ENCODE measurements at places on chromosomes 16 and 17.

DNA sequence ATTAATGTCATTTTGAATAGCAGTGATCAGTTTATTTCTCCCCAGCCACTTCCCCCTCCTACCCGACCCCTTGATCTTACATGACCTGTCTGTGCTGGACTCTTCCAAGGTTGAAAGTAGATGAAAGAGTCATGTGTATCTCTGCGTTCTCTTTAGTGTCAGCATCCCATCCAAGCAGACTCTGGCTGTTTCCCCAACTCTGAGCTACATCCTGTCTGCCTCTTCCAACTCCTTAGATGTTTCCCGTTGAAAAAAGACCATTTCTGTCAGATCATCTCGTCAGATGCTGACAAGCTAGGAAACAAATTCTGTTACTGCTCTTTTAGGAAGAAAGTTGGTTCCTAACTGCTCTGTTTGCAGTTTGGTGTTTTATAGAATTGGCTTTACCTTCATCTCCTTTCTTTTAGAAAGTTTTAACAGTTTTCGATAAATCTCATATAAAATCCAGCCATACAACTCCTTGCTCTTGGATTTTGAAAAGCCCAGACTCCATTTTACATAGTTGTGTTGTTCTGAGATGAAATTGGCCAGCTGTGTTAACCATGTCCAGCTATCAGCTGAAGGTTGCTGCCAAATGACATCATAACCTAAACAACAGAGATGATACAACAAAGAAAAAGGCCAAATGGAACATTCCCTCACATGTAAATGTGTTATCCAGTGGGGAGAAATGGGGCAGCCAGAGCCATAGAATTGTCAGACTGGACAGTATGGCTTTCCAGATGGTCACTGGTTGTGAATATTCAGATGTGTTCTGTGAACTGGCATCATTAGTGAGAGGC lies 43.5 kb downstream of the CYB561 start:
- DNase-seq, result peak; percentile 96
- peaks cover 36% of the 10 kb centered on the region for H3K36me3 ChIP-seq
- peaks cover 32% of the 10 kb centered on the region for H3K4me1 ChIP-seq
- peak overlapping the region; percentile 78 for H3K27ac ChIP-seq
- H3K4me3 ChIP-seq, result no peak overlapping the region
- no peaks in the 10 kb centered on the region for H3K27me3 ChIP-seq

DNA sequence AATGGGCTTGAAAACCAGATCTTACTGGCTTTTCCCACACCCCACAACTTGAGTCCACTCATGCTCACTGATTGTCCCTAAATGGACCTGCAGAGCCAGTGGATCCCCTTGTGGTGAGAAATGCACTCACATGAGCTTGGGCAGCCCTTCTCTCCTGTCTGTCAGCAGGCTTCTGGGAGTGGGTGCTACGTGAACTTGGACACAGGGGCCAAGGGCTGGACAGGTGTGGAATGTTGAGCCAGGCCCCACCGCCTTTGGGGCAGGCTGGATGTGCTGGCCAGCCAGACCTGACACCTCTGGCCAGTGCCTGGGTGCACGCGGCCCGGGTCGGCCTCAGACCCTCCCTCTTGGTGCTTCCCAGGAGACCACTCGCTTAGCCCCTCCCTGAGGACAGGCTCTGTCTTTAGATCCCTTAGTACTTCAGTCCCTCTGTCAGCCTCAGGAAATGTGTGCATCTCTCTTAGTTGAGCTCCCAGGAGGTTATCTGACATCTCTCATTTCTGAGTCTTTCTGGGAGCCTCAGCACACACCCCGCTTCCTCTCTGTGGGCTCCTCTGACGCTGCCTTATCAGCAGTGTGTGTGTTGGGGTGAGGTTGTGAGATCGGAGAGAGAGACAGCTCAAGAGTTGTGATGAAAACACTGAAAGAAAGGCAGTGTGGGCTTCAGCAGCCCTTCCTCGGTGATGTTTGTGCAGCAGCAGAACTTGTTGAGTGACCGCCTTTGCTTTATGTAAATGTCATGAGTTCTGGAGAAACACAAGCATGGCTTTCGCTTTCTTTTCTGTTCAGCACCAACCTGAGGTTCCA lies 117.0 kb downstream of the RAB11FIP4 start:
- DNase-seq, result no peak
- no peaks in the 10 kb centered on the region for H3K36me3 ChIP-seq
- H3K4me1 ChIP-seq, result no peaks in the 10 kb centered on the region
- H3K4me3 ChIP-seq, result no peak overlapping the region
- no peak overlapping the region for H3K27ac ChIP-seq

DNA sequence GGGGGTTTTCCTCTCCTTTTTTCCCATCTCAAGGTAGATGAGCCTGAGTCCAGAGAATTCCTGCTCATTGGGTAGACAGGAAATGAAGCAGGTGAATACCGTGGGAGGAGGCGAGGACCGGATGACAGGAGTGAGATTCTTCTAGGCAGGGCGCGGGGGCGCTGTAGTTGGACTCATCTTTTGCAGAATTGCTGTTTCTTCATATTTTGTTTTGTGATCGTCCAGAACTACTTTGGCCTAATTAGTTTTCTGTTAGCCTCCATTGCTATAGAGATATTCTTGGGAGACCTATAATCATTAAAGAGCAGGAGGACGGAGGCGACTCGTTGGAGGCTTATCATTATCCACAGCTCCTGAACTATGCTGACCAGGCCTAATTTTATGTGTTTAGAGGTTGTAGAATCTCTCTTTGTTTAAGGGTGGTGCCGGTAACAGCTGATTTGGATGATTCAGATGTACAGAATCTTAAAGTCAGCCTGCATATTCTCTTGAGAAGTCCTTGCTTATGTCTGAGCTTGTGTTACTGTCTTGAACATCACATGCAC lies 650 bp downstream of the ATP6V0A1 start:
- peak; percentile 74 for DNase-seq
- peaks cover 13% of the 10 kb centered on the region for H3K4me1 ChIP-seq
- H3K27me3 ChIP-seq, result no peaks in the 10 kb centered on the region
- H3K36me3 ChIP-seq, result peaks cover 8% of the 10 kb centered on the region

DNA sequence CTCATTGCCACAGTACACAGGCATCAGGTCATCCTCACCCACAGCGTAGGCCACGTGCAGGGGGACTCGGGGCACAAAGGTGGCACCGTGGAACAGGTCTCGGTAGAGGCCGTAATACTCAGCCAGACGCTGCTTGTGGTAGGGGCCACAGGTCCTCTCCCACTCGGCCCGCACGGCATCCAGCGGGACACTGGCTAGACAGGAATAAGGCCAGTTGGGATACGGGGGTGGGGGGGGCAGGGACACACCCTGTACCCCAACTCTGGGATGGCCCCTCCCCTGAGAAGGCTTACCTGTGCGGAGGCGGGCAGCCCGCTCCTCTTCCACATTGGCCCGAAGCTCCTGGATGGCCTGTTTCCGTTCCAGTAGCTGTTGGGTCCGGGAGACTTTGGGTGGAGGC lies 3.0 kb downstream of the MRPL38 start:
- H3K27me3 ChIP-seq, result no peaks in the 10 kb centered on the region
- no peak for DNase-seq
- H3K4me3 ChIP-seq, result no peak overlapping the region
- peaks cover 53% of the 10 kb centered on the region for H3K36me3 ChIP-seq

GRCh38 chr16:89723279-89724250 lies 2.2 kb downstream of the ZNF276 start:
- peak; percentile 74 for DNase-seq
- peaks cover 52% of the 10 kb centered on the region for H3K36me3 ChIP-seq
- peak overlapping the region; percentile 20 for H3K27ac ChIP-seq
- peaks cover 28% of the 10 kb centered on the region for H3K4me1 ChIP-seq
- H3K4me3 ChIP-seq, result peak overlapping the region; percentile 79

All from muscle of leg (tissue), 16 donors.